ENCODE measurements at places on chromosomes 4 and X.

GRCh38 chr4:54567327-54567726, 90.4 kb upstream of the KIT start:
- DNase-seq, result no peak

DNA sequence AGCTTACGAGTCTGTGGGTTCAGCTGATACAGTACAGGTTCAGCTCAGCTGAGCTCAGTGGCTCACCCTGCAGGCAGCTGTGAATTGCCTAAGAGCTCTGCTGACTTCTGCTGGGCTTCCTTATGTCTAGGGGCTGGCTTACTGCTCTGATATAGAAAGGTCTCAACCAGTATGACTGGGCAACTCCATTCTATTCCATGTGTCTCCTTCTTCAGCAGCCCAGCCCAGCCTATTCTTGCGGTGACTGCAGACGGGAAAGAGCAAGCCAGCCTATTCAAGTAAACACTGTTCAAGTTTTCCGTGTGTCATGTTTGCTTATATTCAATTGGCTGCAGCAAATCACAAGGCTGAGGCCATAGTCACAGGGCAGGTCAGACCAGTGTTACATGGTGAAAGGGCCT, 615.4 kb upstream of the ZFP42 start:
- no peak for DNase-seq

- DNase-seq, result no peak
Observed at GRCh38 chr4:73727685-73728084, 12.7 kb upstream of the CXCL8 start.

- DNase-seq, result no peak
Observed at GRCh38 chr4:140717313-140717712, 38.9 kb downstream of the TBC1D9 start.

DNA sequence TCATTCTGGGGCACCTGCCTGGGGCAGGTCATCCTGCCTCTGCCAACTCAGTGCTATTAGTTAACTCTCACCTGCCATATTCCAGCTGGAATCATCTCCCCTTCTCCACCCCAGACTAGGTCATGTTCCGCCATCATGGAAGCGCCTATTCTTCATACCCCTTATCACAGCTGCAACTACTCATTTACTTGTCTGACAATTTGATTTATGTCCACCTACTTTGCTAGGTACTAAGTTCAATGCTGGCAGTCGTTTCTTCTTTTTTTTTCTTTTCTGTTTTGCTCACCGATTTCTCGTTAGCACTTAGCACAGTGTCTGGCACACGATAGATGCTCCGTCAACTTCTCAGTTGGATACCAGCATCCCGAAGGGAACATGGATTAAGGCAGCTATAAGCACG, 1.1 kb upstream of the FMR1 start:
- no peak for DNase-seq

GRCh38 chrX:28188526-28188925, 207.3 kb upstream of the DCAF8L1 start:
- DNase-seq, result no peak

DNA sequence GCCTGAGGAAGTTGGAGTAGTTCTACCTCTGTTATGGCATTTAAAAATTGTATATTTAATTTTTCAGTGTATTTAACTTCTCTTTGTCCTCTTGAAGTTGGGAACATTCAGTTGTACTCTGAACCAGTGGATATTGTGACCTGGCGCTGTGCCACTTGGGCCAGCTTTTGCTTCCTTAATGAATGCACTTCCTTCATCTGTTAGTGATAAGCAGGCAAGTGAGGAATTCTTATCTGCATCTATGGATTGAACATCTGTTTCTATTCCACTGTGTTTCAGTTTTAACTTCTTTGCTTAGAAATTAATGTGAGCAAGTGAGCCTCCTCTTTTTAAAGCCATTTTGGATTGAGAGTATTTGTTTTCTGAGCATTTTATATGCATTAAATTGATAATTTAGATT, 128.3 kb downstream of the UCHL1 start:
- DNase-seq, result no peak

- DNase-seq, result no peak
Observed at GRCh38 chrX:132153166-132153565, 25.3 kb upstream of the FRMD7 start.

- no peak for DNase-seq
Observed at GRCh38 chrX:25226151-25226550, 210.4 kb upstream of the ARX start.

GRCh38 chr4:2291705-2292645, 30.1 kb upstream of the MXD4 start:
- DNase-seq, result no peak

DNA sequence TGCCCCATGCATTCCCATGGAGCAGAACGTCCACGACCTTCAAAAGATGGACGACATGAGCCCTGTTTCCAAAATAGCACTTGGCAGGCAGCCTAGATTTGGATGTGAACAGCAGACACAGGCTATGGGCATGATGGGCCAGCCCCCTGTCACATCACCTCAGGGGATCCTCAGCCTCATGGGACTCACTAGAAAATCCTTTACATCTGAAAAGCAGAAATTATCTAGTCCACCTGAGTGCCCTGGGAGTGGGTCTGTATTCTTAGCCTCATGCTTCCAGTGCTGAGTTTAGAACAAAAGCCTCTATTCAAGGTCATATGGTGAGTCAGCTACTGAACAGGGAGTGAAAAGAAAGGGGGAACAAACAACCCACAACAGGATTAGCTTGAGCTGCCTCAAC, 35.8 kb downstream of the GRIA3 start:
- DNase-seq, result no peak

DNA sequence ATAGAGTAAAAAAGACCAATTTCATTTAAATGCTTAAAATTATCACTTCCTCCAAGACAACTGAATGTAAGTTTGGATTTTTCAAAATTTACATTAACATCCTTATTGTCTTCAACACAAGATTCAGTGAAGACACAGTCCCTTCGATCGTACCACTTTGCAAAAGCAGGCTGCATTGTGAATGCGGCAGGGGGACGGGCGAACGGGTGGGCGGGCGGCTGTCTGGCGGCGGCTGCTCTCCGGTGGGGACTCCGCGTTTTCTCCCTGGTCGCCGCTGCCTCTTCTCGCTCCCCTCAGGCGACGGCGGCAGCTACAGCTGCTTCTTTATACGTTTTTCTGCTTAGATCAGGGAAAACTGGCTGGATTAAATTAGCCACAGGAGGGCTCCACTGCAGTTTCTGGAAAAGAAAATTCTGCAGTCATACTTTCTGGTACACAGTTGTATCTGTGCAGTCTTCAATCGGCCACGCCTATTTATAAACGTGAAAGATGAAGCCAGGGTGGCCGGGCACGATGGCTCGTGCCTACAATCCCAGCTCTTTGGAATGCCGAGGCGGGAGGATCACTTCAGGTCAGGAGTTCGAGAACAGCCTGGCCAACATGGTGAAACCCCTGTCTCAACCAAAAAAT, 33.9 kb upstream of the HPF1 start:
- DNase-seq, result no peak

- no peak for DNase-seq
Observed at GRCh38 chr4:156538210-156538609, 433.4 kb downstream of the PDGFC start.

- no peak for DNase-seq
Observed at GRCh38 chr4:125321709-125322365, 7.1 kb downstream of the FAT4 start.

DNA sequence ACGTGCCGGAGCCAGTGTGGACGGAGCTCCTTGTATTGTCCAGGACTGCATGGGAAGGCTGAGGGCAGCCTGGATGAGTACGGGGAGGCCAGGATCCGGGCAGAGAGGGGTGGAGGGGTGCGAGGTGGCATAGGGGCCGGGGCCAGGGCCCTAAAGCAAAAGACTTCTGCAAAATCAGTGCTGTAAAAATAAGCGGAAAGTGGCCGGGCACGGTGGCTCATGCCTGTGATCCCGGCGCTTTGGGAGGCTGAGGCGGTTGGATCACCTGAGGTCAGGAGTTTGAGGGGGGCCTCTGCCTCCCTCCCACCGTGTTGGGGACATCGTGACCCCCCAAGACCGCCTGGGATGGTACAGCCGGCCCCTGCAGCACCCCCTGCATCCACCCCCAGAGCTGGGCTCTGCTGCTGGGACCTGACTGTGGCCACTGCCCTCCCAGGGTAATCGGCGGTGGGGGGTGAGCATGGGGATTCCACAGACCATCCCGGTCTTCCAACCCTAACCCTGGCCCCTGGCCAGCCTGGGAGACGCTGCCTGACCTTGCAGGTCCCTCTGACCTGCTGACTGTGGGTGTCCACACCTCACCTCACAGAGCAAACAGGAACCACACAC, 23.4 kb upstream of the PLCXD1 start:
- no peak for DNase-seq

DNA sequence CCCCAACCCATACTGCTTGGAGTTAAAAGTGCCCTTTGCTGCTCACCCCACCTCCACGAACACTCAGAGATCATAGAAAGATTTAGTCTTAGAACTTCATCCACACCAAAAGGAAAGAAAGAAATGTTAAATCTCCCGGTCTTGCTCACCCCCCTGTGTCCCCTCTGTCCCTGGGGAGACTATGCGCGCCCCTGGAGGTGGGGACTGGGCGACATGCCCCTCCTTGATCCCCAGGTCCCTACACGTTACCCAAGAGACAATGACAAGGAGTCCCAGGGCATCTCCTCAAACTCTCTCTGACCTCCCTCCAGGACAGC, 620 bp downstream of the ITM2A start:
- DNase-seq, result no peak

- DNase-seq, result no peak
Observed at GRCh38 chr4:155745984-155746383, 12.8 kb upstream of the GUCY1B1 start.

DNA sequence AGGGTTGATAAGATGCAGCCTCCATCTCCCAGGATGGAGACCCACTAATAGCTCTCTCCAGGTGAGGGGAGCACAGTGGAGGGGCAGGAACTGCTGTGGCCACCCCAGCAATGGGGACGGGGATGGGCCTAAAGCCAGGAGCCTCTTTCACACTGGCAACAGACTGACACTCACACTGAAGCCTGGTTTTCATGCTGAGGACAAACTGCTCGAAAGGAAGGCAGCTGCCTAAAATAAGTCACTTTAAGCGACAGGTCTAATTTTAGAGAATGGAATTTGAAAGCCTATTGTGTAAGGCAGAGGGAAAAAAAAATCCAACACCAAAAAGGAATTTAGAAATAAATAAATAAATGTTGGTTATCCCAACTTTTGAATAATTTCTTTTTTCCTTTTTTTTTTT, 104.4 kb downstream of the SLC2A9 start:
- no peak for DNase-seq

DNA sequence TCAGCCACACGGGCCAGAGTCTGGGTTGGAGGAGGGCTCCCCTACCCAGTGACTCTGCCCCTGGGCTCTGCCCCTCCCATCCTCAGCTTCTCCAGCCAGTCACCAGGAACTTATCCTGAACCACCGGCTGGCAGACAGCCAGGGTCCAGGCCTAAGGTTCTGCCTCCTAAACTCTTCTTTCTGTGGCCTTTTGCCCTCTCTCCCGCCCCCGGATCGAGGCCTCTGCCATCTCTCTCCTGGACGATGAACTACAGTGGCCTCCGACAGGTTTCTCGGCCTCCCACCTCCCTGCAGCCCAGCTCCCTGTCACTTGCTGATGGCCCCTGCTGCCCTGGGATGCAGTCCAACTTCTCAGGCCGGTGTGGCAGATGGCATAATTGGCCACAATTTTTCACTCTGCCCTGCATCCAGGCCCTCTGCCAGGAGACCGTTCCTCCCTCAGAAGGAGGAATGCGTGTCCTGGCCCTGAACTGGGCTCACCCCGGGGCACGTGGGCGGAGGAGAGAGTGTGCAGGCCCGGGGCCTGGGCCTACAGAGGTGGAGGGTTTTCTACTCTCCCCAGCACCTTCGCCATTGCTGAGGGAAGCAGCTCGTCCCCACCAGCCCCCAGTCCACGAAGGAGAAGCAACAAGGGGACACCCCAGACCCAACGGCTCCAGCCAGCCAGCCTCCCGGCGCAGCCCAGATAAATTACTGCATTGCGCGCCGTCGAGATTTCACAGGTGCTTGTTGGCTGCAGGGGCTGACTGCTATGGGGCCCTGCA, 81.9 kb upstream of the LRPAP1 start:
- no peak for DNase-seq

DNA sequence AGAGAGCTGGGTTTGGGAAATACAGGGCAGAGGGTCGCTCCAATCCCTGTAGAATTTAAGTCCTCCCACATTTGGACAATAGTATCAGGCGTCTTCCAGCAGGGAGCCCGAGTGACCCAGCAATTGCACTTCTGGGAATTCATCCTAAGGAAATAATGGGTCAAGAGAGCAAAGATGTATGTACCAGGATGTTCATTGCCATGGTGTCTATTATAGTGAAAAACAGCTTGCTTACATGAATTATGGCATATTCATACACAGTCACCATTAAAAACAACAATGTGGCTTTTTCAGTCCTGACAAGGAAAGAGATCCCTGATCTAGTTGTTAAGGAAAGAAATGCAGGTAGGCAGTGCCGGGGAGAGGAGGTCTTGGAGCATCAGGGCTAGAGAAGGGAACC, 167.7 kb downstream of the PJA1 start:
- no peak for DNase-seq

Data from stimulated activated CD8-positive, alpha-beta memory T cell treated with anti-CD3 and anti-CD28 coated beads, Interleukin-4, amount 100 ng/mL, for 1 hour (primary cell).